ENCODE measurements at places on chromosomes 4 and X.

GRCh38 chr4:134178706-134179105 is 22.9 kb downstream of the PABPC4L start:
- DNase-seq: no peak

- no peak for DNase-seq
Observed at GRCh38 chr4:46586566-46586965, 196.6 kb upstream of the GABRA2 start.

DNA sequence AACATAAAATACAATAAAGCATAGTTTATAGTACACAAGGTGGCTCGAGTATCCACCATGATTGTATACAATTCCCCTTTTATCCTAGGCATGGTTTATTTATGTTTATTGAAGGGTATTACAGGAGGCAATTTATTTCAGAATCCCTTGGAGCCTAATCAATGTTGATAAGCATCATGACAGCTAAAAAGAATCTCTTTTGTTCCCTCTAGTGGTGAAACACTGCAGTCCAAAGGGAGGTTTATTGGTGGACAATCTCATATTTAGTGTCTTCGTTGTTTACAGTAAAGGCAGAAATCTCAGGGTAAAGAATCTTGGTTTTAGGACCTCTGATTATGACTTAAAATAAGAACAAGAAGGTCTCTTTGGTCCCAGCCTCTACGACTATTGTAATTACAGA is 1712.5 kb downstream of the C4orf33 start:
- peak; percentile 5 for DNase-seq

DNA sequence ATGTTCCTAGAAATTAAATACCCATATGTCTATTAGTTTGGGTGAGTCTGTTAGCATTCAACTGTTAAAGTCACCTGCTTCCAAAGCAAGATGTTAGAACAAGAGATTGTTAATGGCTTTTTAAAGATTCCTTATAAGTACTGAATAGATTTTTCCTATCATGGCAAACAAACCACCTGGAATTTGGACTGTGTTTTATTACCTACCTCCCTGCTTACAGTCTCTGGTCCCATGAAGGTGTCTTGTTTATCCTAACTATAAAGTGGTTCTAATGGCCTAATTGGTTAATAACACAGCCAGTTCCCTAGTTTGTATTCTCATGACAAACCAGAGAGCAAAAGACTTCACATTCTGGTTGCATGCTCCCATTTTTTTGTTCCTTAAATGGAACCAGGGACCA is 149.5 kb downstream of the PPP1R2C start:
- no peak for DNase-seq

- no peak for DNase-seq
Observed at GRCh38 chr4:125833-126232, 1.5 kb downstream of the ZNF718 start.

DNA sequence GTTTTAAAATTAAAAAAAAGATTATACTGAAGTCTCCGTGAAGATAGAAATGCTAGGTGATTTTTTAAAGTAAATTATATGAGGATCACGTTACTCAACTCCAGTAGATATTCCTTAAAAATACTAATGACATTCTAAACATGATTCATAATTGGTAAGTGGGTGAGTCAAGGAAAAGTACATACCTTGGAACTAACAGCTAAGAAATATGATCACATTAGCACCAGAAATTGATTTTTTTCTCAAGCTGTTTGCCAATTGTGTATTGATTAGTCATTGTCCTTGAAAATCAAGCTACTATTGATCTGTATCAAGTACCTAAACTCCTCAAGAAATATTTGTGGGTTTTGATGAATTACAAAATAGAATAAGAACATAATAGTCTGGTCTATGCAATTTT is 362.6 kb upstream of the PPP1R2C start:
- no peak for DNase-seq

- no peak for DNase-seq
Observed at GRCh38 chrX:21741869-21742701, 15.8 kb downstream of the SMPX start.

- DNase-seq: peak; percentile 38
Observed at GRCh38 chr4:47483745-47484144, 1.3 kb upstream of the ATP10D start.

- DNase-seq: no peak
Observed at GRCh38 chr4:112876316-112876715, 173.1 kb upstream of the ANK2 start.

- DNase-seq: peak; percentile 65
Observed at GRCh38 chr4:124415146-124415545, 297.4 kb downstream of the ANKRD50 start.

GRCh38 chrX:13590207-13590606 is 20.8 kb downstream of the EGFL6 start:
- no peak for DNase-seq

DNA sequence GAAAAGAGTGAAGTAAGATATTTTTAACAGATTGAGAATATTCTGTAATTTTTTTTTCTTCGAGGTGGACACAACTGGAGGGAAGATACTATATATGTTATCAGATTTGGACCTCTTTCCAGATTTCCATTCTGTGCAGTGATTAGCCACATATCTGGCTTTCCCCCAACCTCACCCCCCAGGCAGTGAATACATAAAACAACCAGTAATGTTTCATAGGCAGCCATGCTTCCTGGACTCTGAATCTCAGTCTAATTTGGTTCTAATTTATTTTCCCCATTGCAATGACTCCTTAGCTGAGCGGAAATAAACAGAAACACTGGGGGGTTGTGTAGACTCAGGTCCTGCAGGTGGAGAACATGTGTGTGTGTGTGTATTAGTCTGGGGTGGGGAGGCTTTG is 226.5 kb downstream of the FBXW7 start:
- no peak for DNase-seq

DNA sequence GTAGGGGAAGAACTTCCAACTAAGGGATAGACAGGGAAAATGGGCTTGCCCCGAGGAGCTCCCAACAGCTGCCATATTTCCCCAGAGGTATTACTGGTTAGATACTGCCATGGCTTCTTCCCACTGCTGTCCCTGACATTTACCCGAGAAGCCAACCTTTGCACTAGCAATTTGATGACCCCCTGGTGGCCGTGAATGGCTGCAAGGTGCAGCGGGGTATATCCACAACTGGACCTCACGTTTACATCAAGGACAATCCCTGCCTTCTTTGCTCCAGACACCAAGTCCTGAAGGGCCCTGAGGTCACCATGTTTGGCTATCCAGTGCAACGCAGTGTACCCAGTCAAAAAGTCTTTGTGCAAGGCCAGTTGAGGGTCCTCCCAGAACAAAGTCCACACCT is 2.3 kb downstream of the SOWAHB start:
- DNase-seq: no peak

- no peak for DNase-seq
Observed at GRCh38 chrX:152641256-152641875, 3.7 kb downstream of the GABRQ start.

GRCh38 chr4:32440391-32440790 is 1720.2 kb downstream of the PCDH7 start:
- DNase-seq: no peak

DNA sequence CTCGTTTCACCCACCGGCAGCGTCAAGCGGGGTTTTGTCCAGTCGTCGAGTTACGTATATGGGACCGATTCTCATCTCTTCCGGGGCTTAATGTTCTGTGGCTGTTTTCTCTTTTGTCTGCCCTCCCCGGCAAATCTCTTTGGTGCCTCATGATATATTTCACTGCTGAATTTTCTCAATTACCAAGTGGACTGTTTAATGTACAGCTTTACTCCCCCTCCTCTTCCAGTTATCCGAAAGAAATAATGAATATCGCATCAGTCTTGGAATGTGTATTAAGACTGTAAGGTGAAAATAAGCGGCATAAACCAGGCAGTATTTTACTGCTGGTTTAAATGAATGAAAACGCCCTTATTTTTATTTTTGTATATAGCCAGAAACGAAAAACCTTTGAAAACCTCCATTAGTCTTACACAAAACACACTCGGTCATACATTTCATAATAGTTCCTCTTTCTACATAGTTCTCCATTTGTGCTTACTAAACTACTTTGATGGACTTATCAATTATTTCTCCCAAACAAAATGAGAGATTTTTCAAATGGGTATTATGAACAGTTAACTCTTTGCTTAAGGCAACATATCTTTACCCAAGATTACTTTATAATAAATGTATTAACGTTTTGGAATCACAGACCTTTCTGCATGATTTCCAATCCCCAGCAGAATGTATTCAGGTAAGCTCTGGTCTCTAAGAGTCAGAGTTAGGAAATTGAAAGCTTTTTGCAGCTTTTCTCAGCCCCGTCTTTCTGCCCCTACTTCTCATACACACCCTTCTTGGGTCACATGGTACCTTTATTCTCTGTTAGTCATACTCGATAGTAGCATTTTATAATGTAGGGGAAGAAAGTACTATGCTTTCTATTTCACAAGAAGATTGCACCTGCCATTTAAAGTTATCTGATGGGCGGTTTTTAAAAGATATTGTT is 979 bp downstream of the RP2 start:
- peak; percentile 44 for DNase-seq

GRCh38 chr4:8414377-8414776 is 26.1 kb downstream of the ACOX3 start:
- no peak for DNase-seq

DNA sequence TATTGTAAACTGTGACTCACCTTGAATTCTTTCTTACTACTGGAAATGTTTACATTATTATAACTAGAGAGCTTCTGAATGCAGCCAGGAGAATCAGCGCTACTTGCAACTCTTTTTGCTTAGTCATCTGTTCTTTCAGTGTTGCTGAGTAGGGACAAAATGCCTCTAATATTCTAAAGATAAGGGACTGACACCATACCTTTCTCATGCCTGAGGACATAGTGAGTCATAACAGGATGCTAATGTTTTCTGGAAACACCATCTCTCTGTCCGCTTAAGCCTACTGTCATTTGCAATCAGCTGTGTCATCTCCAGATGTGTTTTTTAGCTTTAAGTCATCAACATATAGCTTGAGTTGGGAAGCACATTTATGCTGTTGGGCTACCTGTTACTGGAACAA is 108.3 kb downstream of the QRFPR start:
- peak; percentile 44 for DNase-seq

GRCh38 chrX:106802063-106802387 is 448 bp upstream of the TBC1D8B start:
- DNase-seq: no peak

GRCh38 chrX:82695066-82695465 is 813.0 kb upstream of the POU3F4 start:
- DNase-seq: no peak

DNA sequence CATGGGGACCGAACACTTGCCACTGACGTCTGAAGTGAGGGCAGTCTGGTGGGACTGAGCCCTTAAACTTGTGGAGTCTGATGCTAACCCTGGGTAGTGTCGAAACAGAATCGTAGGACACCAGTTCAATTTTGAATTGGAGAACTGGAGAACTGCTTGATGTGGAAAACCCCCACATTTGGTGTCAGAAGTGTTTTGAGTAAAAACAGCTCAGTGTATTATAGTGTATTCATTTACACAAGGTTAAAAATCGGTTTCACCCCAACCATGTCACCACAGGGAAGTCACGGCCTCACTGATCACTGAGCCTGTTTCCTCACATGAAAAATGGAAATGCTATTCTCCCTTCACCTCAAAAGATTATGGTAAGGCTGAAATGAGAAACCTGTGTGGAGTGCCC is 21.9 kb downstream of the PIN4 start:
- no peak for DNase-seq

GRCh38 chr4:1640190-1640589 is 43.9 kb downstream of the FAM53A start:
- DNase-seq: no peak

GRCh38 chr4:20825505-20825904 is 125.2 kb downstream of the PACRGL start:
- no peak for DNase-seq

GRCh38 chrX:10415306-10416001 is 204.9 kb downstream of the MID1 start:
- peak; percentile 45 for DNase-seq

GRCh38 chr4:104763554-104764222 is 269.0 kb upstream of the CXXC4 start:
- no peak for DNase-seq

DNA sequence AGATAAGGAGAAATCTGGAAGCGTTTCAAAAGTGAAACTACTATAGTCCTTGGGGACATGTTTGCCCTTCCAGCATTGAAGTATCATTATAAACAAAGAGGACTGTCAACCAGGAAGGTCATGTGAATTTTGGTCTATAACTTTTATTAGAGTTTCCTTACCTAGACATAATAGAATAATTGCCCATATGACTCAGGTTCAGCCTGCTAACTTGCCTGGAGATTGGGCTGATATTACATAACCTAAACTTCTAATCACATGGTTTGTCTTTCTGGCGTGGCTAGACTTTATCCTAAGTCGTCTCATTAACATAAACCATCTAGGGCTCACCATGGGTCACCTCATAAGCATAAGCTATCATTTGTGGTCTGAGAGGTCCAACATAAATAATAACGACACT is 775.9 kb downstream of the CENPC start:
- DNase-seq: no peak

GRCh38 chrX:46627711-46628419 is 54.3 kb downstream of the CHST7 start:
- DNase-seq: no peak

GRCh38 chrX:31356275-31357212 is 284.7 kb upstream of the FTHL17 start:
- no peak for DNase-seq

DNA sequence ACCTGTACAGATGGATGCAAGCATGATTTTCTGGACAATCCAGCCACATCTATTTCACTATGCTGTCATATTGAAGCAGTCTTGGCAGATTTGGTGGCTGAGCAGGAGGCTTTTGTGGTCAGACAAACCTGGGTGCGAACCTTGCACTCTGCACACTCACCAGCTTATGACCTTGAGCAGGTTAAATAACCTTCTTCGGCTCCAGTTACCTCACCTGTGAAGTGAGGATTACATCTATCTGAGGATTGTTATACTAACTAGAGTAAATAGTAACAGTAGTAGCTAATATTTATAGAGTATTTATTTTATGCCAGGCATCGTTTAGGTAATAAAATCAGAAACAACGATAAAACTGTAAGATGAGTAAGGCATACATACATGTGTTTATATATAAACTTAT is 150.0 kb downstream of the PPP3CA start:
- no peak for DNase-seq

DNA sequence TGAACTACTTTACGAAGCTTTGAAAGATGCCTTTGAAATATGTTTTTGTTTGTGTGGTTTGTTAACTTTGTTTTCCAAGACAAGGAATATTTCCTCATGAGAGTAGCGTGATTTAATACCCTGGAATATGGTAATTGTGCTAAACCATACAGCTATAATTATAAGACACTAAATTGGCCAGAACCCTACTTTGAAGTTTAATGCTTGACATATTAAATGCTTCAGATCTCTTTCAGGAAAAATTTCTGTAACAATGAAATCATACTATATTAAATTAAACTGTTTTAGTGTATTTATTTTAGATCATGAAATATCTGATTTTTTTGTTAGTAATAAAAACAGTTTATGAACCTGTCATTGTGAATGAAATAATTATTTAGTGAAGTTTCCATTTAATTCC is 63.5 kb downstream of the DCLK2 start:
- DNase-seq: no peak

GRCh38 chr4:172721659-172722058 is 447.0 kb upstream of the GALNT7 start:
- DNase-seq: no peak

- peak; percentile 4 for DNase-seq
Observed at GRCh38 chr4:128353791-128354190, 66.2 kb upstream of the PGRMC2 start.
